IPS DF 6.9 (cell line): ENCODE measurements at places on chromosomes 12 and 14.

DNA sequence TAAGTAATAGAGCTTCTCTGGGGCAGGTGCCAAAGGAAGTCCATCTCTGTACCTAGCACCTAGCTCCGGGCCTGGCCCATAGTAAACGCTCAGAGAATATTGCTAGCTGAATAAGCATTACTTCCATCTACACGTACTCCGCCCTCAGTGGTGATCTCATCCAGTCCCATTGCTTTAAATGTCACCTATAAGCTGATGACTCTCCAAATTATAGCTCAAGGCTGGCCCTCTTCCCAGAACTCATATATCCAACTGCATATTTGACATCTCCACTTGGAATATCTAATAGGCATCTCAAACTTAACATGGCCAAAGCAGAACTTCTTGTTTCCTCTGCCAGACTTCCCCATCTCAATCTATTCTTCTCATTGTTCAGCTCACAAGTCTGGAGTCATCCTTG, 6.9 kb upstream of the DYNLL1 start:
- DNase-seq: no peak

- DNase-seq: no peak
These were observed 7.1 kb downstream of the FOXN3 start for GRCh38 chr14:89409961-89410360.

DNA sequence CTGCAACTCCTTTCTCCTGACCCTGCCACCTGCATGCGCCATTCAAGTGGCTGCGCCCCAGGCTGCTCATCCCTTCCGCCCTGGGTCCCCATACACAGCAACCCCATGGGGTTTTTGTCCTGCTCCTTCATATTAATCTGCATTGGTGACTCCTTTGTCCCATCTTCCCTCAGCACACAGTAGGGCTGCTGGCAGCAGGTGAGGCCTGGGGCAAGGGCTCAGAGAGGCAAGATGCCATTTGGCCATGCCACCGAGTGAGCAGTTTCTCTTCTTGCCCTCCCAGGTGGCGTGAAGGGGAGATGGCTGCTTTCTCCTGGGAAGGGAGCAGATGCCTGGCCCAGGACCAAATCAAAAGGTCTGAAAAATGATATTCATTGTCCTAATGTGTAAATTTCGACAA, 9.1 kb downstream of the RTL1 start:
- no peak for DNase-seq

GRCh38 chr12:108568338-108569154, 6.2 kb downstream of the ISCU start:
- DNase-seq: no peak
